ENCODE measurements at places on chromosomes 1 and 21.

GRCh38 chr1:203556047-203556851 lies 62.3 kb downstream of the OPTC start:
- peak; percentile 83 for DNase-seq

GRCh38 chr21:9735421-9735961 lies 785.9 kb upstream of the TPTE start:
- no peak for DNase-seq

GRCh38 chr1:59978511-59978910 lies 51.9 kb upstream of the CYP2J2 start:
- DNase-seq: no peak

GRCh38 chr1:119674111-119674526 lies 26.1 kb upstream of the ZNF697 start:
- no peak for DNase-seq

- DNase-seq: peak; percentile 73
These were observed 17.2 kb downstream of the HENMT1 start for GRCh38 chr1:108643492-108644335.

DNA sequence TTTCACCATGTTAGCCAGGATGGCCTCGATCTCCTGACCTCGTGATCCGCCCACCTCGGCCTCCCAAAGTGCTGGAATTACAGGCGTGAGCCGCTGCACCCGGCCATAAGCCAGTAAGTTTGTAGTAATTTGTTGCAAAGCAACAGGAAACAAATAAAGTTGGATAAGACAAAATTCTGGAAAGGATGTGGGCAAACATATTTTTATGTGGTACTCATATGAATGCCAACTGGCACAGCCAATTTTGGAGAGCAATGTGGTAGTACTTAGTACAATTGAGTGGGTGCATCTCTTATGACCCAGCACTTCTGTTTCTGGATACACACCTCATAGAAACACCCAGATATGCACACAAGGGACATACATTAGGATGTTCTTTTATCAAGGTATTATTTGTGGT lies 8.4 kb upstream of the IL12RB2 start:
- no peak for DNase-seq

All from AG09309 (cell line).